ENCODE measurements at places on chromosomes 3 and 15.

DNA sequence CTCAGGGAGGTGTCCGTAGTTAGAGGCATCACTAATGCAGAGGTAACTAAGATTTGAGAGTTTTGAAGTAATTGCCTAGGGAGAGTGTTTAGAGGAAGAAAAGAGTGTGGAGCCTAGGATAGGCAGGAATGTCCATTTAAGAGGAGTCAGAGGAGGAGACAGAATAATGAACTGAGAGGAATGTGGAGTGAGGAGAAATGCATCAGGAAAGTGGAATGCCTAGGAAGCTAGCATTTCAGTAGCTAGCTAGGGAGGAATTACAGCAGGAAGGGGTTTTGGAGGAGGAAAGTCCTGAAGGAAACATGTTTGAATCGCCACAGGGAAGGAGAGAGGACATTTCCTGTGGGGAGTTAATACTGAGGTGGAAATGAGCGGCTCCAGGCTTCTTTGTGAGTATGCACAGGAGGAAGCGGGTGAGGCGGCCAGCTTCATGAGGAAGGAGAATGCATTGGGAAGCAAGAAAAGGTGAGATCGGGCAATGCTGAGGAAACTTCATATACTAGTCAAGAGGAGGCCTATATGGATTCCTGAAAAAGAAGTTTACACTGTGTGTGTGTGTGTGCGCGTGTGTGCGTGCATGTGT lies 154.3 kb downstream of the TMEM108 start:
- no peak for DNase-seq

DNA sequence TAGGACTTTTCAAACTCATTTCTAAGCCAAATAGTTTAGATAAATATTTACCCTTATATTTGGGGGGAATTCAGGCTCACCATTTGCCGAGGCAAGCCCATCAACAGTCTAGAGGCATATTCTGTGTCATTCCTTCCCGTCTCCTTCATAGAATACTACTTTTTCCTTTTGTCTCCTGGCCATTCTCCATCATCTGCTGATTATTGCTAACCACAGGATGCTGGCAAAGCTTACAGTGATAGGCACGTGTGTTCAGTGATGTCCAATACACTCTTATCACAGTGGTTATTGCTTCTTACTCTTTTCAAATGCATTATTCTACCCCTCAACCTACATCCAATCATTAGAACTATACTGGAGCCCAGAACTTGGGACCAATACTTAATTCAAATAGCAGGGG lies 130.6 kb upstream of the ZBED2 start:
- DNase-seq: no peak

GRCh38 chr3:63864008-63864964 lies 619 bp downstream of the ATXN7 start:
- no peak for DNase-seq

GRCh38 chr15:26891448-26892181 lies 24.8 kb downstream of the GABRA5 start:
- peak; percentile 63 for DNase-seq

- DNase-seq: no peak
Observed at GRCh38 chr3:107217172-107217571, 160.1 kb upstream of the CCDC54 start.

DNA sequence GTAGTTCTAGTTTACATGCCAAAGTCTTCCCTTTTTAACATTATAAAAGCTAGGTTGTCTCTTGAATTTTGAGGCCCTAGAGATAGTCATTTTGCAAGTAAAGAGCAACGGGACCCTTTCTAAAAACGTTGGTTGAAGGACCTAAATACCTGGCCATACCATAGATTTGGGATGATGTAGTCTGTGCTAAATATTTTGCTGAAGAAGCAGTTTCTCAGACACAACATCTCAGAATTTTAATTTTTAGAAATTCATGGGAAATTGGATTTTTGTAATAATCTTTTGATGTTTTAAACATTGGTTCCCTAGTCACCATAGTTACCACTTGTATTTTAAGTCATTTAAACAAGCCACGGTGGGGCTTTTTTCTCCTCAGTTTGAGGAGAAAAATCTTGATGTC lies 21.3 kb downstream of the SLC35A5 start:
- DNase-seq: no peak

- DNase-seq: peak; percentile 39
Observed at GRCh38 chr3:126959921-126960603, 22.9 kb upstream of the PLXNA1 start.

DNA sequence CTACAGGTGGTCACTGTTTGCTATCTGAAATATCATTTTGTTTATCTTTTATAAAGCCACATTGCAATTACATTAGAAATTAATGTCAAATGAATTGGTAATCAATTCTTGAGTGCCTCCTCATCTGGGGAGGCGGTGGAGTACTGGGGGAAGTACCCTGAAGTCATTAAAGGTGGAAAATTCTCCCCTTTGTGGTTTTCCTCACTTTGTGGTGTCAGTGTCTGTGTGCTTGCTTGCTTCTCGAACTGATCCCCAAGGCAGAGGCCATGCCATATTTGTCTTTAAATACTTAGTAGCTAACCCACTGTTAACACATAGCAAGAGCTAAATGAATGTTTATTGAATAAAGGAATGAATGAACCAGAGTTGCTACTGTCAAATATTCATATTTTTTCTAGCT lies 40.5 kb upstream of the CCK start:
- no peak for DNase-seq

DNA sequence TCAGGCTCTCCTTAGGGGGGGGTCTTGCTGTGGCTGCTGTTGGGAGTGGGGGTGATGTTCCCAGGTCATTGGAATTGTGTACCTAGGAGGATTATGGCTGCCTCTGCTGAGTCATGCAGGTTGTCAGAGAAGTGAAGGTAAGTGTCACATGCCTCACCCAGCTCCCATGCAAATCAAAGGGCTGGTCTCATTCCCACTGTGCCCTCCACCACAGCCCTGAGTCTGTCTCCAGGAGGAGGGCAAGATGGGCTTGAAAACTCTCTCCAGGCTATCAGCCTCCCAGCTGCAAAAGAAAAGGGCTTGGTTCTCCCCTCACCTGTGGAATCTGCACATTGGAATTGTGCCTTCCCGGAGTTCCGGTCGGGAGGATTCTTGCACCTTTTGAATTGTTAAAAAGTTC lies 580.5 kb downstream of the NSUN3 start:
- no peak for DNase-seq

DNA sequence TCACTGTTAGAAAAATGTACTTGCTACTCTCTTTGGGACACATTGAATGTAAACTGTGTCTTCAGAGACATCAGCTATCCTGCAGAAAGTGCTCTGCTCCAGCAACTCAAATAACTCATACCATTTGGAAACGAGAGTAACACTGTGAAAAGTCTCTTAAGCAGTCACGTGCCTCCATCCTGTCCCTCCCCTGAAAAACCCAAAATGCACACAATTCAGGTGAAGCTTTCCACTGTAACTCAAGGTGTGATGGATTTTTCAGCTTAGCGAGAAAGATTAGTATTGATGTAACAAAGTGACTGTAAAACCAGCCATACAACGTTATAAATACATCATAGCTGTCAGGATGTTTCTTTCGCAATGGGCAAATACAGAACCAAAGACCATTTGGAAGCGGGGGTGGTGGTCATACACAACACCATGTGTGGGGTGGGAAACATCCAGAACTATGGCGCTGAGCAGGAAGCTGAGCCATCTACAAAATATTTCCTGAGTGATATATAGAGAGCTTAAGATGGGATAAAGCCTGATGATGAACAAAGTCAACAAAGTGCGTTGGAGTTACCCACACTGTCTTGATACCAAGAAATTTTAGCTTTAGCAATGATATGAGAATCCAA lies 332.3 kb downstream of the FOXP1 start:
- no peak for DNase-seq

- DNase-seq: no peak
Observed at GRCh38 chr15:77144026-77144425, 73.1 kb upstream of the TSPAN3 start.

- no peak for DNase-seq
Observed at GRCh38 chr3:114973536-114973935, 173.6 kb downstream of the ZBTB20 start.

DNA sequence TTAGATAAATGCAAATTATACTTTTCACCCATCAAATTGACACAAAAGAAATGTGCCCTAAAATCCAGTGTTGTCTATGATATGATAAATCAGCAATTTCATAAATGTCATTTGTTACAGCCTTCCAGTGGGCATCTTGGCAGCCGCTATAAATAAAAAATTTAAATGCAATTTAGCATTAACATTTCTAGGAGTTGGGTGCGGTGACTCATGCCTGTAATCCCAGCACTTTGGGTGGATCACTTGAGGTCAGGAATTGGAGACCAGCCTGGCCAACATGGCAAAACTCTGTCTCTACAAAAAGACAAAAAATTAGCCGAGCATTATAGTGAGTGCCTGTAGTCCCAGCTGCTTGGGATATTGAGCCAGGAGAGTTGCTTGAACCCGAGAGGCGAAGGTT lies 65.9 kb upstream of the POMGNT2 start:
- no peak for DNase-seq

GRCh38 chr3:377158-377561 lies 180.6 kb downstream of the CHL1 start:
- DNase-seq: no peak

GRCh38 chr3:27521179-27521871 lies 37.1 kb upstream of the SLC4A7 start:
- no peak for DNase-seq

DNA sequence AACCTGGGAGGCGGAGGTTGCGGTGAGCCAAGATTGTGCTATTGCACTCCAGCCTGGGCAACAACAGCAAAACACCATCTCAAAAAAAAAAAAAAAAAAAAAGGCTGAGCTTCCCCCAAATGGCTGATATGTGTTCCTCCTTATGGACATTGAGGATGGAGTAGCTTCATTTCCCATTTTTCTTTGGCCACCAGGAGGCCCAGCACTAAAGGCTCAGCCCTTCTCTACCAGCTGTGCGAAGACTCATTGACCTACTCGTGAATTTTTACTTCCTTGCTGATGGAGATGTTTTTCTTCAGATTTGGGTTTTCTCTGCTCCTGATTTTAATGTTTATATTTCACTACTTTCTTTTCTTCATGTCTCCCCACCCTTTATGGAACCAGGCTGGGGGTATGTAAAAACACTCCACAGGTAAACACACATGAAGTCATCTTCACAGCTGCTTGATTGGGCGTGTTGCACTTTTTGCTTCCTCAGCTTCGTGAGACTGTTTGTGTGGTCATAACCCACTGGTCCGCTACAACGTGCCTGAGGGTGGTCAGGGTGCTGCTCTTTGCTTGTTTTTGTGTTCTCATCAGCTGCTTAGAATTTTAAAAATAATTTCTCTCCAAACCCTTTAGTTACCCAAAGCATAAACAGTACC lies 13.5 kb downstream of the SEMA4B start:
- DNase-seq: no peak

DNA sequence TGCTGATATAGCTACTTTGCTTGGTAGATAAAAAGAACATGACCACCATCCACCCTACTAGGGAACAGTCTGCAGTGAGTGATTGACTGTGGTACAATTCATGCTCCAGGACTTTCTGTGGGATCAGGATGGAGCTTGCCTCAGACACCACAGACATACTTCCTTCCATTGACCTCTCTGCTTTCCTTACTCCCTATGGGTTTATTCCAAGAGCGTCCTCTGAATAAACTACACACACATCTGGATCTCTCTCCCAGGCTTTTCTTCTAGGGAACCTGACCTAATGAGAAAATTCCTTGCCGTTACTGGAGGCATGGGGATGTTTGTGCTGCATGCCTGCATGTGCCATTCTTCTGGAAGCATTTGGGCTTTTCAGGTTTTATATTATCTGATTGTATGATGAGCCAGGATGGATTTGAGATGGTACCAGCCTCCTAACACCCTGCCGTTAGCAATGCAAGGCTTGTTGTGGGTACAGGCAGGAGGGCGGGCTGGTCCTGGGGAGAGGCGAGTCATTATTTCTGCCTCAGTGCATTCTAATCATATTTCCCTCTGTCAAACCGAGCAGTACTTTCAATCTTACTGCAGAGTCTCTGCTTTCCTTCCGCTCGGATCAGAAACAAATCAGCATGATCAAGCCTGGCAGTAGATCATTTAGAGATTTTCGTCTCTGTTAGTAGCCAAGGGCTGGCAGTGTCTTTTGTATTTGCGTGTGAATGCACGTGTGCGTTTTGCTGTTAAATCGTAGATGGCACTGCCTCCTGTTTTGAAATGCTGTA lies 279.2 kb downstream of the PDCD6IP start:
- no peak for DNase-seq

DNA sequence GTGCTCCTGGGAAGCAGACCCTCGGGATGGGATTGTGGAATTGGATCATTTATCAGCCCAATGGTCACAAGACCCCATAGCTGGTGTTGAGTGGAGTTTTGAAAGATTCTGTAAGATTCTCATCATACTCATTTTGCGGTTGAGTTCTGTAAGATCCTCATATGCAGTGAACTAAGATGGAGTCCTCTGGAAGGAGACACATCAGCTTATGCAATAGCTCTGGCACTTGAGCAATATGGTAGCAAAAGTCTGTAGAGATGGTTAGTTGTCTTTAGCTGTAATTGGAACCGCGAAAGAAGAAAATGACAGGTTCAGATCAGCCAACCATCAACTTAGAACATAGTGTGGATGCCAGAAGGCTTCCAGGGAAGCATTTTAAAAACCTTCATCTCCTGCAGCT lies 184.5 kb upstream of the TSC22D2 start:
- no peak for DNase-seq

GRCh38 chr15:43903864-43904290 lies 77.1 kb downstream of the WDR76 start:
- peak; percentile 30 for DNase-seq

- DNase-seq: no peak
Observed at GRCh38 chr3:106805625-106806024, 571.6 kb upstream of the CCDC54 start.

- no peak for DNase-seq
Observed at GRCh38 chr3:115040673-115041286, 106.3 kb downstream of the ZBTB20 start.

- no peak for DNase-seq
Observed at GRCh38 chr3:137163958-137164357, 206.2 kb downstream of the IL20RB start.

- DNase-seq: peak; percentile 22
Observed at GRCh38 chr15:70488002-70488605, 275.3 kb downstream of the UACA start.

GRCh38 chr3:41144631-41145030 lies 54.7 kb upstream of the CTNNB1 start:
- no peak for DNase-seq

- DNase-seq: no peak
Observed at GRCh38 chr15:53437985-53438841, 321.2 kb downstream of the WDR72 start.

DNA sequence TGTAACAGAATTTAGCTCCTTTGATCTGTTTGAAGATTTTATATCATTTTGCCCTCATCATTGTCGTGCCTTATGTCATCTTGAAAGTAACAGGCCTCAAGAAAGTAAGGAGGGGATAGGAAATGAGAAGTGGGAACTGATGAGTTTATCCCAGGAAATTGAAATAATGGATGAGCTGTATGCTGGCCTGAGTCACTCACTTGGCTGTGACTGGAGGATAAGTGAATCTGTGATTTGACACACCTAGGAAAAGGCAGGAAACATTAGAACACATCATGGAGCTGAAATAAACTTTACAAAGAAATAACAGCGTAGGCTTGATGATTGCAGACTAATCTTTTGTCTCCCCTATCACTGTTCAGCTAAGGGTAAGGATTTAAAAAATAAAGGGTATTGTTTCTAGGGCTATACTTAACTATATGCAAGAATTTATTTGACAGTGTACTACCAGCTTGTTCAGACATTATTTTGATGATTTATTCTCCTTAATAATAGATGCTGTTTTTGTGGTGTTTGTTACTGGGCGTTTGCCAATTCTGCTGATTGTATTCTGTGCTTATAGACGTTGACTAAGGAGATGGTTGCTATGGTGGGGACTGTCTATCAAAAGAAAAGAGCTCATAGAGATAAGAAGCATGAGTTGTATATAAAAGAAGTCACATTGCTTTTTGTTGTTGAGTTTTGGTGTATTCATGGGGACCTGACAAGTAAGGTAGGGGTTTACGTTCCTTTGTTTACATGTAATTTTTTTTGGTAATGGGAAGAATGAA lies 105.6 kb upstream of the ROPN1 start:
- no peak for DNase-seq

Data from caudate nucleus (tissue), 63 donors.